ENCODE measurements at places on chromosomes 6 and 20.

GRCh38 chr6:116429111-116429510, 32.1 kb upstream of the CALHM6 start:
- DNase-seq, result no peak

- DNase-seq, result no peak
These were observed 16.4 kb downstream of the SOX4 start for GRCh38 chr6:21609881-21610329.

DNA sequence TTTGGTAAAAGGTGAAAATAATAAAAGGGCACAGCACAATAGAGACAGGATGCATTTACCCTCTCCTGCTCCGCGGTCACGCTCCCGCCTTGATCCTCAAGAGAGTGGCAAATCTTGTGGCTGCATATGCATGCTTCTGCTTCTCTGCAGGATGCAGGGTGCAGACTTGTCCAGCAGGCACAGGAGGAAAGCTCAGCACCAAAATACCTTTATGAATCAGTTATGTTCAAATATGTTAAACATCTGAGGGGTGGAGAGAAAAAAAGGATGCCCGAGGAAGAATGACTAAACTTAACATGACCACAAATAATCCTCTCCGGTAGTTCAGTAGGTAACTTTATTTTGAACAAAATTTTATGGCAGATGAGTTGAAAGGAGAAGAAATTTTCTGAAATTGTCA, 366.1 kb upstream of the SOX4 start:
- DNase-seq, result no peak

- no peak for DNase-seq
These were observed 748 bp upstream of the ZNF292 start for GRCh38 chr6:87154641-87154992.

DNA sequence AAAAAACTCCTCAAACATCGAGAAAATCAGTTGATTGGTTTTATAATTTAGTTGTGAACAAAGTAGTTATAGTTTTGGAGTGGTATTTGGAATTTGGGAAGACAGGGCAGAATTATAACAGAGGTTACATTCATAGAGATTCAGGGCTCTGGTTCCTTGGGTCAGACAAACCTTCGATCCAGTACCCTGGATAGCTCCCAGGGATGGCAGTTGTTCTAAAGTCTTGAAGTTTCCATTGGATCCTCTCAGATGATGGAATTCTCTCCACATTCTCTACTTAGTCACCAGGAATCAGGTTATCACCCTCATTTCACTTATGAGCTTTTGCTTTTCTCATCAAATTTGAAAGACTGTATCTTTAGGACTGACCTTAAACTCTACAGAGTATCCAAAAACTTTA, 285.1 kb downstream of the CENPW start:
- DNase-seq, result no peak

DNA sequence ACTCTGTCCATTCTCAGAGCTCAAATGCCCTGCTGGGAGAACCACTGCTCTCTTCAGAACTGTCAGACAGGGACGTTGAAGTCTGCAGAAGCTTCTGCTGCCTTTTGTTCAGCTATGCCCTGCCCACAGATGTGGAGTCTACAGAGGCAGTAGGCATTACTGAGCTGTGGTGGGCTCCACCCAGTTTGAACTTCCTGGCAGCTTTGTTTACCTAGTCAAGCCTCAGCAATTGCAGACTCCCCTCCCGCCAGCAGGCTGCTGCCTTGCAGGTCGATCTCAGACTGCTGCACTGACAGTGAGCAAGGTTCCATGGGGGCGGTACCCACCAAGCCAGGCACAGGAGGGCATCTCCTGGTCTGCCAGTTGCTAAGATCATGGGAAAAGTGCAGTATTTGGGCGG, 21.8 kb upstream of the UFL1 start:
- DNase-seq, result no peak

- no peak for DNase-seq
These were observed 91.7 kb downstream of the COL19A1 start for GRCh38 chr6:69957985-69958559.

- no peak for DNase-seq
These were observed 12.1 kb upstream of the SERINC3 start for GRCh38 chr20:44533928-44534327.

GRCh38 chr6:137766596-137767370, 100.3 kb upstream of the TNFAIP3 start:
- no peak for DNase-seq

GRCh38 chr20:21719592-21720214, 14.2 kb downstream of the PAX1 start:
- DNase-seq, result peak; percentile 76

- no peak for DNase-seq
These were observed 55.1 kb upstream of the B3GAT2 start for GRCh38 chr6:71011871-71012371.

GRCh38 chr6:81734500-81735150, 17.9 kb downstream of the TENT5A start:
- DNase-seq, result no peak

DNA sequence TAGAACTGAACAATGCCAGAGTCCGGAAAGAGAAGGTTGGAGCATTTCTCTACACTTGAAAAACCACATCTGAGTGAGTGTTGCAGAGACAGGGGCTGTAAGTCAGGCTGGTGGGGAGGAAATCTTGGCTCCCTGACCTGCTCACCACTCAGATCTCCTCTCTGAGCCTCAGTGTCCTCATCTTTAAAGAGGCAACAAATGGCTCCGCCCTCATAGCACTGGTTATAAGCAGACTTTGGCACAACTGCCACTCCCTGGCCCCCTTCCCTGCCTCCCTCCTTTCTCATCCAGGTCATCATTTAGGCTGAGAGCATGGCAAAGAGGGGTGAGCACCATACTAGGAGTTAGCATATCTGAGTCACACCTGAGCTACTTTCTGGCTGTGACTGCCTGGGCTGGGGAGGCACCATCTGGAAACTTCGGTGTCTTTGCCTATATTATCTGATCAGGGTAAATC, 10.6 kb downstream of the SIRPG start:
- no peak for DNase-seq

- no peak for DNase-seq
These were observed 118.9 kb downstream of the SAMD5 start for GRCh38 chr6:147627411-147627810.

DNA sequence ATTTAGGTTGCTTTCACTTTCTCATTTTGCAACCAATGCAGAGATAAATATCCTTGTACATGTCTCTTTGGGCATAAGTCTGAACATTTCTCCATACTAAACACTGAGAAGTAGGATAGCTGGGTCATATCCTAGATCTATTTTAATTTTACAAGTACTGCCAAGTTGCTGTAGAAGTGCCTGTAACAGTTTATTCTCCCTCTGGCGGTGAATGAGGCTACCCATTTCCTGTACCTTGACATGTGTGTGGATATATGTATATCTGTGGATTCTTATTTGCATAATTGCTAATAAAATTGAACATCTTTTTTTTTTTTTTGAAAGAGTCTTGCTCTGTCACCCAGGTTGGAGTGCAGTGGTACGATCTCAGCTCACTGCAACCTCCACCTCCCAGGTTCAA, 48.0 kb upstream of the PNRC1 start:
- DNase-seq, result peak; percentile 13

GRCh38 chr6:147774856-147775255, 266.4 kb downstream of the SAMD5 start:
- peak; percentile 11 for DNase-seq

- DNase-seq, result peak; percentile 71
These were observed 60.2 kb downstream of the GCLC start for GRCh38 chr6:53484476-53485280.

DNA sequence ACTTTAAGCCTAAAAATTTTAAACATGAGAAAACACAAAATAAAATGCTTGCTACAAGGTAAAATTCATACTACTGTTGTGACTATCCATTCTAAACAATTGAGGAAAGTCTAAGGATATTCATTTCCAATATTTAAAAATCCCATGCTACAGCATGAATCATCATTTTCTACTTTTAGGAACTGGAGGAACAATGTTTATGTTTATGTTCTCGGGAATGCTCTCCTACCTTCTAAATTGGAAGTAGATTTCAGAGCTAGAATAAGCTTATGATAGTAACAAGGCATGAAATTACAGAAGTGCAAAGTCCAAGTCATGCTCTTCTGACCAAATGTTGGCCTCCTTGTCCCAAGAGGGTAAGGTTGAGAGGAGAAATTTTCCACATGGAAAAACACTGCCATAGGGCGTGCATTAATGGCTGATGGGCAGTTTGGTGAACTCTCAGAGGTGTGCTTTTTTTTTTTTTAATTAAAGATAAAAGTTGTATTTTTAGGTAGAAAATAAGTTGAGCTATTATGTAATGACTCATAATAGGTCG, 6.0 kb upstream of the MYLK4 start:
- DNase-seq, result no peak

- DNase-seq, result no peak
These were observed 183.2 kb downstream of the CARMIL1 start for GRCh38 chr6:25462235-25462897.

- peak; percentile 93 for DNase-seq
These were observed 6.8 kb upstream of the PI16 start for GRCh38 chr6:36947570-36948351.

DNA sequence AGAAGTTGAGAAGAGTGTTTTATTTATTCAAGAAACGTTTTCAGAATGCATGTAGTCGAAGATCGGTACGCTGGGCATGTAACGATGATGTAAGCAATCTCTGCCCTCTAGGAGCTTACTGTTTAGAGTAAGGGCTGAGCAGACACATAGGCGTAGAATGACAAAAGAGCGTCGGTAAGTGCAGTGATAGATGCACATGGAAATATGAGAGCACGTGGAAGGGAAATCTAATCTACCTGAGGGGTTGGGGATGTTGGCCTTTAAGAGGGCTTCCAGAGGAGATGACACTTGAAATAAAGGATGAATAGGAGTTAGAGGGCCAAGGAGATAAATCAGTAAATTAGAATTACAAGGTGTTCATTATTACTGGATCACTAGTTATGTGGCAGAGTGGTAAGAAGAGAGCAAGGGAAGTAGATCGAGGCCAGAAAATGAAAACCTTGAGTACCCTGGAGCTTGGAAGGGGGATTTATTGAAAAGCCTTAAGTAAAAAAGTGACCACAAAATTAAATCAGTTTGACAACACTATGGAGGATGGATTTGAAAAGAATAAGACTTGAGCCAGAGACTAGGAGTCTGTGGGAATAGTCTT, 782 bp downstream of the TRMT11 start:
- peak; percentile 11 for DNase-seq

DNA sequence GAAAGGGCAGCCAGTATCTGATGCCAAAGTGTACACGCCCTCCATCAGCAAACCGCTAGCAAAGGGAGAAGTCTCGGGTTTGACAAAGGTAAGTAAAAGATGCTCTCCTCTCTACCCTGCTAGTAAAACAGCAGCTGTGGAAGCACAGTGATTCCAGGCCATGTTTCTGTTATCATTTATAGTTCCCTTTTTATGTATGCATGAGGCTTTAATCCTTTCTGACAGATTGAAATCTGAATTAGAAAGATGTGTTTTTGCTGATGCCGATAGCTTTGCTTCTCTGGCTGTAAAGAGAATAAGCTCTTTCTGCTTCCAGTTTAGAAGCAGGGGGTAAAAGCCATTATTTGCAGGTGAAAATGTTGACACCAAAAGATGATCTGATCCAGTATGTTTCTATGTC, 392.4 kb upstream of the SOX4 start:
- no peak for DNase-seq

GRCh38 chr20:38060536-38060935, 27.0 kb downstream of the RPRD1B start:
- no peak for DNase-seq

DNA sequence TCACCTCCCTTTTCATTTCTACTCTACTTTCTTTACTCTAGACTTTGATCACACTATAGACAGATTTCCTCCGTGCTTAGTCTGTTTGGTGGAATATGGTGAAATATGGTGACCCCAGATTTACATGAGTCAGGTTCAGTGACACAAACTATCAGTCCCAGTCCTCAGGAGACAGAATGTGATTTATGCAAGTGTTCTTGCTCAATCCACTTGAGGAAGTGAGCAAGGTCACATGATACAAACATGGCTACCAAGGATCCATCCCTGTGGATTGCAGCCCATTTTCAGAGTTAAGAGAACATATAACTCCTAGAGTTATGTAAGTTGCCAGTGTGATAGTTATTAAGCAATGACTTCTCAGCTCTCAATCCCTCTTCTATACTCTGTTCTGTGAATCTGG, 23.7 kb upstream of the TSHZ2 start:
- DNase-seq, result no peak

DNA sequence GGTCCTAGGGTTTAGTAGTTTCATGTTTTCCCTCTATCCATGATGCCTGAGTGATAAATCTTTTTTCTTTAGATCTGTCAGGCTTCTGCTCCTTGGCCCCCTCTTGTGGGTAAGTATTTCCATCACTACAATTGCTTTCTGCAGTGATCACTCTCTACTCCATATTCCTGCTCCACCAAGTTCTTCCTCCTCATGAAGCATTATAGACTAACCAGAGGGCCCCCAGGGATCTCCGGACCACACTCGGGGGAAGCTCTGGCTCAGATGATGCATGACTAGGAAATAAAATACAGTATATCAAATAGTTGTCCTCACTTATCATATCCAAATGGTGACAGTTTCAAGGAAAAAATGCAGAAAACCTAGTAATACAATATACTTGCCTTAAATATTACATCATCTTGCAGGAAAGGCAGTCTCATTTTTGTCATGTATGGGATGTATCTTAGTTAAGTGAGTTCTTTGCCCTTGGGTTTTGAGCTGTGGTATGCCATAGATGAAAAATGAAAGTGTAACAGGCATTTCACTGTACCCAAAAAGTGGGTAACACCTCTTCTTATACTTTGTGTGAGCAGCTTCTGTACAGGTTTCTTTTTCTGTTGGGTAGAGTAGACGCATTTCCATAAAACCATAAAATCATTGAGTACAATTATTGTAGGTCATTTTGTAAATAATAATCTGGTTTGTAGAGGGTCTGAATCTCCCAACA, 200.9 kb upstream of the EYA4 start:
- DNase-seq, result peak; percentile 67

- no peak for DNase-seq
These were observed 8.8 kb upstream of the CNR1 start for GRCh38 chr6:88174906-88175305.

- no peak for DNase-seq
These were observed 294.2 kb upstream of the JARID2 start for GRCh38 chr6:14951704-14952103.

GRCh38 chr6:83592770-83593394, 80.5 kb downstream of the PRSS35 start:
- DNase-seq, result peak; percentile 72

DNA sequence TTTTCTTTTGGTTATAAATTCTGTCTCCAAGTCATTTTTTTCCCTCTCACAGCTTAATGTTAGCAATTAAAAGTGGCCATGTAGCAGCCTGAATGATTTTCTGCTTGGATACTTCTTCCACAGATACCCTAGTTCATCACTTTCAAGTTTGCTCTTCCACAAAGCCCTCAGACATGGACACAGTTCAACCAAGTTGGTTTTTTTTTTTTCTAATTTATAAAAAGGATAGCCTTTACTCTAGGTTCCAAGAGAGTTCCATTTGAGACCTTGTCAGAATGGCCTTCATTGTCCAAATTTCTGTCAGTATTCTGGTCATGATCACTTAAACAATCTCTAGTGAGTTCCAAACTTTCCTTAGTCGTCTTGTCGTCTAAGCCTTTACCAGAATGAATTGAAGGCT, 40.0 kb downstream of the RSPH3 start:
- DNase-seq, result no peak
